Kidney epithelial cell (primary cell): ENCODE measurements at places on chromosomes 7 and 10. TPM values are rescaled to one million over a fixed set of nuclear protein-coding genes. Genes with fewer than 3 reads are reported as not detected.

GRCh38 chr10:74923556-74923955, 97.2 kb downstream of the KAT6B start:
- DNase-seq: no peak

GRCh38 chr10:61662794-61663259, at the start of gene CABCOCO1:
TSS of gene CABCOCO1 (plus strand) at chr10:61662929. CDS start at chr10:61662973, 44 bp downstream.
- no peak for DNase-seq

GRCh38 chr7:50665403-50666123, 100.4 kb upstream of the DDC start:
- DNase-seq: no peak

DNA sequence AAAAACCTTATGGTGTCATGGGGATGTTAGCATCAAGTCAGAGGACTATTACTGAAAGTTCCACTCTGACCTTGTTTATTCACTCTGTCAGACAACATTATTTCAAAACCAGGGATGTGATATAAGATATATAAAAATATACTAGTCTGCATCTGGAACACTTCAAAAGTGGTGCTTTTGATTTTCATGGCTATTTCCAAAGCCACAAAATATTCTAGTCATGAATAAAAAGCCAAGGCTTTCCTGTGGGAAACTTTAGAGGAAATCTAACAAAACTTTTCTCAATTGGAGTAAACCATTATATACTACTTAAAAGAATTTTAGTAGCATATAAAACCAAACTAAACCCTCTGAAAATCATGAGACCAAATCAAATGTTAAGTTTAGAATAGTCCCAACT, 205.2 kb downstream of the TMEM26 start:
- DNase-seq: no peak

DNA sequence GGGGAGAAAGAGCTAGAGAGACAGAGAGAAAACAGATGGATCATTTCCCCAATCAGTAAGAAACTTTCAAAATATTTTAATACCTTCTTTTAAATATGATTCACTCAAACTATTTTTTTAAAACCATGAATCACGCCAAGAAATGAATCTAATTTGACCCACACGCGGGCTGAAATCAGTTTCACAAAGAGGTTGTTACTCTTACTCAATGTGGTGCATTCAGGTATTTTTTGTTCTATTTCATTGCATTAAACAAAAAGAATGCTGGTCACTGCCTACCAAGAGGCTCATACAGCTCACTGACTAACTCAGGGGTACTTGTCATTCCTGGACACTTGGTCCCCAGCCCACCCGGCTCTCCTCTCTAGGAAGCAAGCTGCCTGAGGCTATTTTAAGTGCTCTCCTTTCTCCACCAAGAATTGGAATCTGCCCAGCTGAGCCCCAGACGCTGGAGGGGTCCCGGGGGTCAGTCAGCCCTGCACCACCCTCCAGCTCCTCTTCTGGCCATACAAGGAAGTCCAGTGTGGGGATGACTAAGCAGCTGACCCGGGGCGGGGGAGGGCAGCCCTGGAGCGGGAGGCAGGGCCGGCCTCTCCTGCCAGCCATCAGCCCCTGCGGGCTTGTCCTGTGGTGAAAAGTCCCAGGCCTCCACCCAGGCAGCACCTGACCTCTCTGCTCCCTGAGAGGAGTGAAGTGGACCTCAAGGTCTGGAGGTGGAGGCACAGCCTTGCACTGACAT, 21.7 kb upstream of the PFKP start:
- DNase-seq: peak; percentile 63

DNA sequence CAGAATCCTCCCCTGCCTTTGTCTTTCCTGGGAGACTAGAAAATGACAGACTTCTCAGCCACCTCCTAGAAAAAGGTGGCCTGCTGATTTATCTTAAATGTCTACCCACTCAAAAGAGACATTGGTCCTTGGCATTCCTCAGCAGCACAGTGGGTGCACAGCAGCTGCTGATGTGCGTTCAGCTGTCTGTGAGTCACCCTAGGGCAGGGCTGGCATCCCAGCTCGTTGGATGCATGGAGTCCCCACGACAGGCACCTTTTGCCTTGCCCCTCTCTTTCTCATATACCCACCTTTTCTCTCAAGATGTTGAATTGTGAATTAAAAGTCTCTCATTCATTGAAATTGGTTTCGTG, 113.0 kb downstream of the DOCK1 start:
- no peak for DNase-seq

DNA sequence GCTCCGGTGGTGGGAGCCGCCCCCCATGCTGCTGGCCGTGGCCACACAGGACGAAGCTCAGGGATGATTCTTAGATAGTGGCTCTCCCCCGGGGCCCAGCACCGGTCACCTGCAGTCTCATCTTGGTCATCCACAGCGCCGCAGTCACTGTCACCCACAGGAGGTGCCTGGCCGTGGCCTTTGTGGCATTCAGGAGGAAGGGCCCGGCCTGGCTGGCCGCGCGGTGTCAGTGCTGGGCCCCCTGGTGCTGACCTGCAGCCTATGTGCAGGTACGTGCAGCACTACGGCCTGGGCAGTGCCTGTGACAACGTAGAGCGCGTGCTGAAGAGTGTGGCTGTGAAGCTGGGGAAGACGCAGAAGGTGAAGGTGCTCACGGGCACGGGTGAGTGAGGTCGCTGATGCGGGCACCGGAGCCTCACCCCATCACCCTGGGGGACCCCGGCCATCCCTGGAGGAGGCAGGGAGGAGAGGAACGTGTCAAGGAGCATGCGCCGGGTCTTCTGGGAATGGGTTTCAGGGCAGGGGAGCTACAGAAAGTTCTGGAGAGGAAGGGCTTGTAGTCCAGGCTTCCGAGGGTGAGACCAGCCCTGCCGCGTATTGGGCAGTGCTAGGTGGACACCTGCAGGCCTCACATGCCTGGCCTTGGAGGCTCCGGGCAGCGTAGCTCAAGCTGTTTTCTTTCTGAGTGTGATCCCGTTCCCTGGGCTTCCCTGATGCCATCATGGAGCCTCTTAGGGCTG, 5.0 kb downstream of the SPRN start:
- no peak for DNase-seq

GRCh38 chr10:43336641-43337318, 34.7 kb upstream of the FXYD4 start:
- peak; percentile 43 for DNase-seq

DNA sequence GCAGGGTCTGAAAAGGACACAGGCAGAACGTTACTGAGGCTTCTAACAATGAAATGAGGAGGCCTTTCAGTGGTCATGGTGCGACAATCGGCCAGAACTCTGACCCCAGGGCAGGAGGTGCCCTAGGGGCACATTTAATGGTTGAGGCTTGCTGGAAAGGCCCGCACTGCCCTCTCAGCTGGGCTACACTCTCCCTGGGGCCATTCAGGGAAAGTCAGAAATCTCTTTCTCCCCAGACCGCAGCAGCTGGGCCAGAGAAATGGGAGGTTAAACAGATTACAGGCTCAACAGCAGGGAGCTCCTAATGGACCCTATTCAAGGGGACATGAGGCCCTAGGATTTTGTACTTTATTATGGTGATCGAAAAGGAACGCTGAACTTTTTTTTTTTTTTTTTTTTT, 85.6 kb upstream of the FGFR2 start:
- DNase-seq: no peak

DNA sequence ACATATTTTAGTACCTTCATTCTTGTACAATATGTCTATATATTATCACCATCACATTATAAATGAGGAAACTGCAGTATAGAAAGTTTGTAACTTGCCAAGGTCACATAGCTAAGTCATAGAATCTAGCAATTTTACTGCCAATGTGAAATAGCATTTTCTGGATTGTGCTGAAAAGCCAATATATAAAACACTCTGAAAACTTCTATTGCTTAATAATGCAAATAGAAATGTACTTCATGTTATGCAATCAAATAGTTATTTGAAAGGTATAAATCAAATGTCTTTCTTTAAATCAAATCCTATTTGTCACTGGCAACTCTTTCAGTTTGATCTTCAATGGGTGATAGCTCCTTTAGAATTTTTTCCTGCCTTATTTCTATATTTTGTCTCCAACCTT, 129.5 kb downstream of the TMEM26 start:
- no peak for DNase-seq

DNA sequence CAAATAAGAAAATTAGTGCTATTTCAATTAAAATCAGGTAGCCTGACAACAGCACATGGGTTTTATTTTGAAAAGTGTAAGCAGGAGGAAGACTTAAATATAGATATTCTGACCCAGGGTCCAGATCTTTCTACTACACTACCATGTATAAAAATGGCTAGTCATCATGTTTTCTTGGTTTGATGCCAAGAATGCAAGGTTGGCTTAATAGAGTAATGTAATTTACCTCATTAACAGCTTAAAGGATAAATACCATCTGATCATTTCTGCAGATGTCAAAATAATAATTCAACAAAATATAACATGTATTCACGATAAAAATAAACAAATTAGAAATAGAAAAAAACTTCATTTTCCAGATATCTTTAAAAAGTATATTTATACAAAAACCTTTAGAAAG, 39.4 kb downstream of the FRMD4A start:
- no peak for DNase-seq

DNA sequence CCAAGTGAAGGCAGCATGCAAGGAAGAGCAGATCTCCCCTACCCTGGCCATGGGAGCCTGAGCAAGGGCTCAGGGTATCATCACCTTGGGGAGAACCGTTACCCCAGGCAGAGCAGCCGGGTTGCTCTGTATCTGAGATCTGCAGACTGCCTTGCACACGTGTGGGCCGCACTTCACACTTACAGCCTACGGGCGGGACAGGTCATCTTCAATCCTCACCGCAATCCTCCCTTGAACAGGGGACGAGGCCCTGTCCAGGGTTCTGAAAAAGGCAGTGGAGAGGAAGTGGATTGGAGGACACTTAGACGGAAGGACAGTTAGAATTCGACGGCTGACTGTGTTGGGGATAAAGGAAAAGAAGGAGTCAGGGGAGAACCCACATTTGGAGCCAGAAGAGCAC, 51.4 kb downstream of the NPS start:
- no peak for DNase-seq

GRCh38 chr7:39602351-39602750, 21.0 kb upstream of the RALA start:
- no peak for DNase-seq

DNA sequence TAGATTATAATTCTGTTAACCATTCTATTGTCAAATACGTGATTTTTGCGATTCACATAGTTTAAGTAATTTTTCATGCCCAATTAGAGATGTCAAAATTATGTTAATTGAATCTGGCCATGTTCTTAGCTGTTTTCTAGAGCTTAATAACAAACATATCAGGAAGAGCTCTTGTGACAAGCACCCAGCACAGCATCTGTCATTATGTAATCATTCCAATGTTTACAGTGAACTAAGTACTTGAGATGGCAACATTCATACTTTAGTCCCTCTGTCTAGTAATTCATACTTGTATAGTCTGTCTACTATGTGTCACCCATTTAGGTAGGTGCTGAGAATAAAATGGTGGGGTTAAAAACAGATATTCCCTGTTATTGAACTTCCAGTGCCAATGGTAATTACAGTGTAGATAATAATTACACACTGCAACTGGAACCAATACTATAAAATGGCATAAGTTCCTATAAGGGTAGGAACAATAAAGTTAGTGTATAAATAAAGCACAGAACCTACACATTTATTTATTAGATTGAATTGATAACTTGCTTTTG, 55.2 kb downstream of the ZEB1 start:
- no peak for DNase-seq

GRCh38 chr7:39594988-39595620, 28.3 kb upstream of the RALA start:
- DNase-seq: no peak

- DNase-seq: no peak
Measured at GRCh38 chr10:96280859-96281258, 9.5 kb upstream of the BLNK start.

DNA sequence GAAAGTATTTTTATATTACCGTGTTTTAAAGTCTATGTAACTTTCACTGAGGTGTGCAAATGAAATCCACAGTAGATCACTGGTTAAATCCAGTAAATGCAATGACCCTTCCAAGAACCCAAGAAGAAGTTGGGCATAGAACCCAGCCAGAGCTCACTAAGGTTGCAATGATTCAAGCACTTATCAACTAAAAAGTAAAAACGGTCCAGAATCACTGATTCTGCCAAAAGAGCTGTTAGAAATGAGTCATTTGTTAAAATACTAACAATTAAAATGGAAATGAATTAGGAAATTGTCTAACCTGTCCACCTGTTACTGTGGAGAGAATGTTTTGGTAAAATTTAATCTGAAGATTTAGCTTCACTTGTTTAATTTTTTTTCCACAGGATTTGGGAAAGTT, 74.4 kb downstream of the ANK3 start:
- no peak for DNase-seq

DNA sequence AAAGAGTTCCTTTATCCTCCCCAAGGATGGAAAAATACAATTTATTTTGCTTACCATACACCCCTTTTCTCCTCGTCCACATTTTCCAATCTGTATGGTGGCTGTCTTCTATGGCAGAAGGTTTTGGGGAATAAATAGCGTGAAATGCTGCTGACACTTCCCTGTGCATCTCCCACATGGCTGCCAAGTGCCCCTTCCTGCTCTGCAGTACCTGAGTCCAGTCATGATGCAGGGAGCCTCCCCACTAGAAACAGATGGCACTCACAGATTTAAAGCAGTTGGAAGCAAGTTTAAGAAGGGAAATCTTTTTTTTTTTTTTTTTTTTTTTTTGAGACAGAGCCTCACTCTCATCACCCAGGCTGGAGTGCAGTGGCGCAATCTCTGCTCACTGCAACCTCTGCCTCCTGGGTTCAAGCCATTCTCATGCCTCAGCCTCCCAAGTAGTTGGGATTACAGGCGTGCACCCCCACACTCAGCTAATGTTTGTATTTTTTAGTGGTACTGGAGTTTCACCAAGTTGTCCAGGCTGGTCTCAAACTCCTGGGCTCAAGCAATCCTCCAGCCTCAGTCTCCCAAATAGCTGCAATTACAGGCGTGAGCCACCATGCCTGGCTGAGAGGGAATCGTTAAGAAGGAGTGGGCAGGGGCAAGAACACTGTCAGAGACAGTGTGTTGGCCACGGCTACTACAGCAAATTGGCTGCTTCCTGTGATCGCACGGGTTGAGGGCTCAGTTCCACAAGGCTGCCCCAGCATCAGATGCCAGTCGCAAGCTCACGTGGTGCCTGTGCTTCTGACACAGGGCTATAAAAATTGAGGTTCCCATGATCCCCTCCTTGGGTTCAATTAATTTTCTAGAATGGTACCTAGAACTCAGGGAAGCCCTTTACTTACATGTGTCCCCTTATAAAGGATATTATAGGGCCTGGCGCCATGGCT, 5.3 kb upstream of the PILRA start:
- no peak for DNase-seq

ABCA13 gene
- 0.71 and 1.7 TPM in 2 replicates for total RNA-seq

KMT2C gene
- 29.0 and 35.1 TPM in 2 replicates for total RNA-seq

LRRC17 gene
- total RNA-seq: 6.2 and 6.8 TPM in 2 replicates

SPDYE6 gene
- total RNA-seq: not detected in 2 replicates

DKK1 gene
- 4.7 and 6.1 TPM in 2 replicates for total RNA-seq

NANOS1 gene
- total RNA-seq: 0.88 and 1.6 TPM in 2 replicates
